Calu3 (cell line): ENCODE measurements at places on chromosomes 2 and 18.
A peak's percentile ranks its signal among the peaks of the same experiment; 100 is the strongest.

DNA sequence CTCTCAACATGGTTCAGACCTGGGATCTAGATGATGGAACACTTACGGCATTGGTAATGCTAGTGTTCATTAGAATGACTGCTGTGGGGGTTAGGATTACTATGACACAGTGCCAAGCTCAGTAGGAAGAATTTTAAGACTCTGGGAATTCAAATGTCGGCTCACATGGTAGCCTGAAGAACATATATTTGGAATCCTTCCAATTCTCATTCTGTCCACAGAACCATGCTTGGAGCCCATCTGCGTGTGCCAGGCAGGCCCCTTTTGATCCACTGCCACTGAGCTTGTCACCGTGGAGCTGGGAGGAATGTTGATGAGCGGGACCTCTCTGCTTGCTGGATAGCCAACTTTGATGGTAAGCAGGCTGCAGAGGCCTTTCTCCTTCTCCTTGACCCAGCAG, 322.0 kb upstream of the SOX11 start:
- no peak for DNase-seq

- DNase-seq: no peak
These were observed 149.2 kb upstream of the NCKAP5 start for GRCh38 chr2:133717497-133717896.

DNA sequence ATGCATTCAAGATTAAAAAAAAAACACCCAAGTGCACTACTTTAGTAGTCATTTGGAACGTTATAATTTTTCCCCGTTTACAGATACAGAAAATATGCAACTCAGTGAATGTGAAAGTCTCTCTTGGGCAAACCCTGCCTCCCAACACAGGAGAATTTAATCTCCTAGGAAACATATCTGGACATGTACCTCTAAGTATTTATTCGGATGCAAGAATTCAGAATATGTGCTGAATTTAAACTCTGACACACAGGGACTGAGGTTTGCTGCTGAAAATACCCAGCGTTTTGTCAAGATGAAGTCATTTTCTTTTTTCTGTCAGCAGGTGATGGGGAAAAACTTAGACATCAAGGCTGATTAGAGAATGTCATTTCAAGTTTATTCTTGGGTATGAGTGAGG, 105.4 kb downstream of the ACKR3 start:
- DNase-seq: no peak

GRCh38 chr2:225354281-225354774, 45.2 kb upstream of the NYAP2 start:
- DNase-seq: no peak

- DNase-seq: no peak
These were observed 103.9 kb upstream of the COL3A1 start for GRCh38 chr2:188870289-188870688.

DNA sequence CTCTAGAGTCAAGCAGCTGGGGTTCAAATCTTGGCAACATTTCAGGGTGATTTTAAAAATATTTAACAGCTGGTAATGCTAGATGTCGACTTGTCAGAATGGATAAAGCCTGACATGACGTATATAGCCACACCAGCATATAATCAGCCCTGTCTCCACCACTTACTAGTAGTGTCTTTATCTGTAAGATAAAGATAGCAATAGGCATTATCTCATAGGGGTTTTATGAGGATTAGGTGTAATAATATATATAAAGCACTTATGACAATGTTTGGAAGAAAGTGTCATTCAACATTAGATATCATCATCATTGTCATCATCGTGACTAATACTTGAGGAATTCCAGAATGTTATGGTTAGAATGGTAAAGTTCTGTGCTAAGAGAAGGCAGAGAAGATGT, 369.0 kb upstream of the CWC22 start:
- no peak for DNase-seq

DNA sequence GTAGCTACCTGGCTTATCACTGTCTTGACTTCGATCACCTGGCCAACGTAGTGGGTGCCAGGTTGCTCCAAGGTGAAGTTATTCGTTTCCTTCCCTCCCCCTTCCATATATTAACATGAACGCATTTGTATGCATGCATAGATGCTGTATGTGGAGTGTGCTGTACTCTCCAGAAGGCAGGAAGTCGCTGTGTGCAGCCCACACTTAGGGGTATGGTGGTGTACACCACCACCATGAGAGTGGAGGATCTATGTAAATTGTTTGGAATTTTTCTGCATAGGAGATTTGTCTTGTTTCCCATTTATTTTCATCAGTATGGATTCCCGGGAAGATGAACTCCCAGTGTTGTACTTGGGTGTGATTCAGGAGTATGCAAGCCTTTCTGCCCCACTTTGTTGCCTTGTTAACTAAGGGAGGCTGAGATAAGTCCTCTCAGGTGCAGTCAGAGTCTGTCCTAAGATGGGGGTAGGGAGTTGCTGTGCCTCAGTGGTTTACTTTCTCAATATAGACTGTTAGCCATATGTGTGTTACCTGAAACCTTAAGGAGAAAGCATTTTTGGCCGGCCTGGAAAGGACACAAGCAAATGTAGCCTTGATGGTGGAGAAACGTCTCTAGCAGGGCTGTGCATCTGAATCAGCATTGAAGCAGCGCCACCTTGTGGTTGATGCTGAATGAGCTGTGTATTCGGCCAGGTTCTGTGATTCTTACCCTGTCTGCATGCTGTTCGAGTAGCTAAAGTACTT, 149.8 kb downstream of the TANC1 start:
- DNase-seq: peak; percentile 81

DNA sequence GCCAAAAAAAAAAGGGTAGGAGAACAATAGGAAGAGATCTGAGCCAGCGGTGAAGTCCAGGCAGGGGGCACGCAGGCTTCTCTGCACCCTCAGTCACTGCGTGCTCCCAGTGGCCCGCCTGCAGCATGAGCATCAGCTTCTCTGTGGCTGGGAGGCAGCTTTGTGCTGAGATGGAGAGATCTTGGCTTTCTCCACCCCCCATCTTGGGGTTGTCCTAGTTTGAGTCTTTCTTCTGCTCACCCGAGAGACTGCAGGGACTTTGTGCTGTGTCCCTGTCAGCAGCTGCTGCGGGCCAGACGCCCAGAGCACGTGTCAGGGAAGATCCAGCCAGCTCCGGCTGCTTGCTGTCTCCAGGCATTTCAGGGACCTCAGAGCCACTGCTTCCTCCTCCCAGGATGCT, 20.3 kb downstream of the TRAPPC12 start:
- DNase-seq: no peak

DNA sequence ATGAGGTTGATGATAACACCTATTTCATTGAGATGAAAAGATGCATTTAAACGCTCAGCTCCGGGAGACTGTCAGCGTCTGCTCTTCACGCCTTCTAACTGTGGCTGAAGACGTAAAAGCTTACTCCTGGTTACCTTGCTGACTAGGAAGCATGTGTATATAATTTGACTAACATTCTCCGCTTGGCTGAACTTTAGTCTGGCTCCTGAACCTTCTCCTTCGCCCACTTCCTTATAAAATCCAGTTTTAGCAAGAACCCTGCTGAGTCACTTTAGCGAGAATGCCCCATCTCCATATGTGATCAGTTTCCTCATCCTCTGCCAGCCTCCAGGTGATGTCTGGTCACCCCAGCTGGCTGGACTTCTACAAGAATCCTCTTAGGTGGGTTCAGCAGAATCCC, 12.7 kb upstream of the CREG2 start:
- peak; percentile 12 for DNase-seq

- no peak for DNase-seq
These were observed 883.4 kb upstream of the CDH2 start for GRCh38 chr18:29060349-29060748.

DNA sequence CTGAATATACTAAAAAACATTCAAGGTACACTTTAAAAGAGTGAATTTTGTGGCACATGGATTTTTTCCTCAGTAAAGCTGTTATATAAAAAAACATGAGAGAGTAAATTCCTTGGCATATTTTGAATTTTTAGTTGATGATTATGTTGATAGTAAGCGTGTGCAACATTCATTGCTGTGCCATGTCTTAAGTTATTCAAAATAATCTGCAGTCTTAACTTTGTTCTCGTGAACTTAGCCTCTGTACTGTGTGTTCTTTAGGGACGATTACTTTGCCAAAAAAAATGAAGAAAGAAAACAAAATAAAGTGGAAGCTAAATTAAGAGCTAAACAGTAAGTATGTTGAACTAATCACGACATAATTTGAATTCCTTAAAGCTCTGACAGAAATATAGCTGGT, 9.6 kb downstream of the SSB start:
- no peak for DNase-seq

DNA sequence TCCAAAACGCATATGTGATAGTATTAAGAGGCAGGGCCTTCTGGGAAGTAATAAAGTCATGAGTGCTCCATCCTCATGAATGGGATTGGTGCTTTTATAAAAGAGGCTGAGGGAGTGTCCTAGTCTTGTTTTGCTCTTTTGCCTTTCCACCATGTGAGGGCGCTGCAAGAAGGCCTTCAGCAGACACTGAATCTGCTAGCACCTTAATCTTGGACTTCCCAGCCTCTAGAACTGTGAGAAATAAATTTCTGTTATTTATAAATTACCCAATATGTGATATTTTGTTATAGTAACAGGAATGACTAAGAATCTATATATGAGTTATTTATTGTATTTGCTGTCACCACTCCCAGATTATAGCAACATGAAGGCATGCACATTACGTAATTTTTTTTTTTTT, 63.5 kb downstream of the PLA2R1 start:
- peak; percentile 5 for DNase-seq

DNA sequence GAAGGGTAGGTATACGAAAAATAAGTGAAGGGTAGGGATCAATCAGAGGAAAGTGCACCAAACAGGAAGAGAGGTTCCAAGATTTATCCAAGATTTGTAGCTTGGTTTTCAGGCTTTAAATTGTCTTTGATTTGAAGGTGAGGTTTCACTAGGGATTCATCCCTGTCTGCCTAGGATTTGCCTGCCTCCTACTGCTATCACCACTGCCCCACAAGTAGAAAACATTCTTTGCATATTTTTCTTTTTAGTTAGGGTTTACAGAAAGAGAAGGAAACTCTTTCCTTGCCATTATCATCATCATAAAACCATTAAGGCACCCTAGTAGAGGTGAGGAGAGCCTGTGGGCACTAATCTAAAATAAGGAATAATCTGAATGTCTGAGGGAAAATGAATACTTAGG, 45.8 kb upstream of the TANC1 start:
- DNase-seq: no peak

GRCh38 chr18:59779979-59780378, 82.8 kb upstream of the CCBE1 start:
- no peak for DNase-seq

GRCh38 chr18:61595615-61596251, 262.5 kb downstream of the CDH20 start:
- DNase-seq: no peak

DNA sequence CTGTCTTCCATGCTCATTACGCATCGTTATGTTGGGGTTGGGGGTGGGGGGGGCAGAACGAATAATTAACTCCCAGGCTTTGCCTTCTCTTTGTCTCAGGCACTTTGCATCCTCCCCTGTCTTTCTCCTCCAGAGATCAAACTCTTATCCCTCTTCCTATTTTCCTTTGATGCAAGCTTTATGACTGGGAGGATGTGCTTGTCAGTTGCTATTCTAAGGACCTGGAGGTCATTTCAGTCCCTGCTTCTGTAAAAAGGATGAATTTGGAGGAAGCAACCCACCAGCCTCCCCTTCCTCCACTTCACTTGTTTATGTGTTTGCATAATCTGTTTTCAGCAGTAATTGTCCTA, 87.5 kb downstream of the ZCCHC2 start:
- no peak for DNase-seq

- no peak for DNase-seq
These were observed 141.0 kb upstream of the KCTD1 start for GRCh38 chr18:26689226-26689879.

DNA sequence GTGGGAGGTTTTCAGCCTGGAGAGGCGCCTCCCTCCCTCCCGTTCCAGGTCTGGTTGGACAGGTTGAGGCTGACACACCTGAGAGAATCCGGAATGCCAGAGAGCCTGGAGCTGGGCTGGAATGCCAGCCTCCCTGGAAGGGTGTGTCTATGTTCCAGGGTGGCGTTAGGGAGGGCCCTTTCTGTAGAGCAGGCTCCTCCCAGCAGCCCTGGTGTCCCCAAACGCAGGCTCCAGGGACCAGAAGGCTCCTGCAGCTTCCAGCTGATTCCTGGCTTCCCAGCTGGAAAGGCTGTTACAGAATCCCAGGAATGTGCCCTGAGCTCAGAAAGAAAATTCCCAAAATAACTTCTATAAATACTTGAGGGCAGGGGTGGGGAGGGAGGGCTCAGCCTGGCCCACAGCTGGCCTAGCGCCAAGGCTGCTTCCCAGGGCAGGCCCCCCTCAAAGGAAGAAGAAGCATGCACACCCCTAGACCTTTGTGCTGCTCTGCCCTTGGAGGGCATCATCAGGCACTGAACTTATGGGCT, 85.4 kb downstream of the STPG4 start:
- DNase-seq: peak; percentile 90

GRCh38 chr2:33522576-33522975, 46.1 kb downstream of the RASGRP3 start:
- no peak for DNase-seq

DNA sequence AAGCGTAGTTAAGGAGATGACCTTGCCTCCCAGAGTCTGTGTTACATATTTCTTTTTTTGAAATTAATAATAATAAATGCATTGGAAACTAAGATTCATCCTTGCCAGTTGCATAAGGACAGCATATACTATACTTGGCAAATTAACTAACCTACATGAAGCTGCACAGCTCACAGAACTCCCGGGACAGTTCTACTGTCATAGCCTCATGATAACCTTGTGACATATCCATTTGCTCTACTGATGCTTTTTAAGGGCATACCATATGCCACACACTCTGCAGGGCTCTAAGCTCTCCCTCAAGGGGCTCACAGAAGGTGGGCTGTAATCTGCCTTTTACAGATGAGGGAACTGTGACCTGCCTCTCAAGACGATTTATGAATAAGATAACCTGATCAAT, 3.8 kb downstream of the ITGB1BP1 start:
- no peak for DNase-seq

DNA sequence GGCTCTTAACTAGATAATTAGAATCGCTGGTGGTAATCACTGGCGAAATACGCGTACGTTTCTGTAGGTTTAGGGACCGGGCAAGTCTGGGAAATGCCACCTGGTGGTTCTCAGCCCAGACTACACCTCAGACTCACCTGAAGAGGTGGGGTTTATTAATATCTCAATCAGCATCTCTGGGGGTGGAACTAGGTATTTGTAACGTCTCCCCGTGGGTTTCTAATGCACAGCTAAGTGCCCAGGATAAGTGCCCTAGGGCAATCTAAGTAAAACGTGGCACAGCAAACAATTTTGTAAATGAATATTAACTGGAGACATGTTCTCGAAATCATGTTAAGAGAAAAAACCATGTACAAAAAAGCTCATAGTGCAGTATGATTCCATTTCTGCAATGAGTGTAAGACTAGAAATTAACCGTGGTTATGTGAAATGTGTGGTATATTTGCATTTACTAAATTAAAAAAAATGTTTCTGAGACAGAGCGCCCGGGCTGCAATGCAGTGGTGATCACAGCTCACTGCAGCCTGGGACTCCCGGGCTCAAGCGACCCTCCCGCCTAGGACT, 760 bp upstream of the CNOT11 start:
- DNase-seq: peak; percentile 67

GRCh38 chr18:32530947-32531651, 60.4 kb upstream of the GAREM1 start:
- DNase-seq: peak; percentile 2

GRCh38 chr2:84925724-84926376, 20.4 kb downstream of the TMSB10 start:
- peak; percentile 99 for DNase-seq

- no peak for DNase-seq
These were observed 613.1 kb downstream of the ZEB2 start for GRCh38 chr2:143906850-143907249.

GRCh38 chr2:188506843-188507242, 215.2 kb downstream of the GULP1 start:
- no peak for DNase-seq
